Mesendoderm (in vitro differentiated cells): ENCODE measurements at places on chromosomes 1 and 21.

DNA sequence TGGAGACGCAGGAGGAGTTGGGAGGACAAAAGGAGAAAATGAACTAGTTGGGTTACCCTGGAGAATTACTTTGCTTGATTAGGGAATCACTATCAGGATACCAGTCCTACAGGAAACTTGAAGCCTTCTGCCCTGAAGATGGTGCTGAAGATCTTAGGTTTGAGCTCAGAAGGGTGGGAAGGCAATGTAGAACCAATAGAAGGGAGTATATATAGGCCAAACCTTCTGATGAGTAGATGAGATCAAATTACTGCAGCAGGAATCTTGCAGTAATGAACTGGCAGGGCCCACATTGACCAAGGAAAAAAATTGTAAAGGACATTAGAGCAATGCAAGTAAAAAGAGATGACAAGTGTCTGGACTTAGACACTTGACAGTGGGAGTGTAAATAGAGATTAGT is 116.3 kb upstream of the CACYBP start:
- DNase-seq: peak; percentile 95

- DNase-seq: peak; percentile 79
Observed at GRCh38 chr1:35568975-35569395, 4.1 kb upstream of the TFAP2E start.

DNA sequence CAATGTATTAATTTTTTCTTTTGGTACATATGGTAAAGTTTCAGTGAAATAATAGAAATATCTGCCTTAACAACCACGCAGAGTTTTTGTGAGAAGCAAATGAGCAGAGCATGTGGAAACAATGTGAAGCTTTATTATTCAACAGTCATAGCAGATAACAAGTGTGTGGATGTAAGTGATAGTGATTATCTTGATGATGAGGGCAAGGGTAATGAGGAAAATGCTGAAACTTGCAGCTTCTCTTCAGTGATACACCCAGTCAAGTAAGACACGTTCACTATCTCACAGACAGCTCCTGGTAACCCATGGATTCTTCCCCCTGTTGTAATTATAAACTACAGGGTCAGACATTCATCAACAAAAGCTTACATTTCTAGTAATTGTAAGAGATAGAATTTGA is 14.6 kb upstream of the OR2L5 start:
- no peak for DNase-seq

DNA sequence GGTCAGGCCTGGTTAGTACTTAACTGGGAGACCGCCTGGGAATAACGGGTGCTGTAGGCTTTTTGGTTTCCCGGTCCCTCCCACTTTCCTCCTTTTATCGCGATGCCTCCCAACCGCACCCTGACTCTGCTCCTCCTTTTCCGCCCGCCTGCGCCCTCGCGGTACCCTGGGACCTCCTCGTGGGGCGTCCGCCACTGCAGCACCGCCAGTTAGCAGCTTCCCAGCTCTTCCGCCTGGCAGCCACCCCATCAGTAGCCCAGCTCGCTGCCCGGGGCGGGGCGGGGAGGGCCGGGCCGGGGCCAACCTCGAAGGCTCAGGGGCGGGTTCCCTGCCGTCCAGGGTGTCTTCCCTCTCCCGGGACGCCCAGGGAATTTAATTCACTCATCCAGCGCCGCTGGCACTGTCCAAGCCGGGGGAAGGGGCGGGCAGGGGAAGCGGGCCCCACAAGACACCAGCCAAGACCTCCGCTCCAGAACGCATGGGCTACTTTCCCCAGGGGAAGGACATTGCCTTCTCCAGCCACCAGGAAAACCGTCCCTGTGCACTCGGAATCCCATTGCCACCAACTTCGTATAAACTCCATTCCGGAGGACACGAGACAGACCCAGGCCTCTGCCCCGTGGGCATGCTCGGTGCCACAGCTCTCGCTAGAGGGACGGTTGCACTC is 2.0 kb upstream of the ZNF678 start:
- DNase-seq: no peak

DNA sequence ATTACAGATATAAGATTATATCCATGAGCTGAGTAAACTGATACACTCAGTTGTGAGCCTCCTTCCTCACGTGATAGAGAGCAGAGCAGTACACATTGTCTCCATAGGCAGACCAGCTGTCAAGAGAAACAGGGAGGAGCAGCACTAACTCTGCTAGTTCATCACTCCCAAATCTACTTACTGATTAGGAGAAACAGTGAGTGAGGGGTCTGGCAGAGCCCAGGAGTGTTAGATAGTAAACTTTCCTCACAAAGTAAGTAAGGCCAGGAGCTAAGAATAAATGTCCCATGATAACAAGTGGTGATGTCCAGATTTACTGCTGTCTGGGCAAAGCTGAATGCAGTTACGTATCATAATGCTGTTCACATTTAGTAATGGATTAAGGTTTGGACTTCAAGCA is 168.6 kb upstream of the KCNK2 start:
- peak; percentile 68 for DNase-seq

DNA sequence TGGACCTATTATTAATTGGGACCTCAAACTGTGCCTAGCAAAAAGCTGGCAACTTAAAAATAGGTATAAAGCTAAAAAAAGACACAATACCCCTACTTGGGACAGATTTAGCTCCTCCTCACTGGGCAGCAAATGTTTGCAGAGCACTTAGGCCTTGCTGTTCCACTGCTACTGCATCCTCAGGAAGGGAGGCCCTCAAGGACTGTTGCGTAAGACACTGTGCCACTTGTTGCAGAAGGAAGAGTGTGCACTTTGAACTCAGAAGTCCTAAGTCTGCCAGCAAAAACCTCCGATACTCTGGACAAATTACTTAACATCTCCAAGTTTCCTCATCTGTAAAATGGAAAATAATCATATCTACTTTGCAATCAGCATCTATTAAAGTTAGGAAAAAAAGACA is 322.9 kb downstream of the BARHL2 start:
- DNase-seq: no peak

DNA sequence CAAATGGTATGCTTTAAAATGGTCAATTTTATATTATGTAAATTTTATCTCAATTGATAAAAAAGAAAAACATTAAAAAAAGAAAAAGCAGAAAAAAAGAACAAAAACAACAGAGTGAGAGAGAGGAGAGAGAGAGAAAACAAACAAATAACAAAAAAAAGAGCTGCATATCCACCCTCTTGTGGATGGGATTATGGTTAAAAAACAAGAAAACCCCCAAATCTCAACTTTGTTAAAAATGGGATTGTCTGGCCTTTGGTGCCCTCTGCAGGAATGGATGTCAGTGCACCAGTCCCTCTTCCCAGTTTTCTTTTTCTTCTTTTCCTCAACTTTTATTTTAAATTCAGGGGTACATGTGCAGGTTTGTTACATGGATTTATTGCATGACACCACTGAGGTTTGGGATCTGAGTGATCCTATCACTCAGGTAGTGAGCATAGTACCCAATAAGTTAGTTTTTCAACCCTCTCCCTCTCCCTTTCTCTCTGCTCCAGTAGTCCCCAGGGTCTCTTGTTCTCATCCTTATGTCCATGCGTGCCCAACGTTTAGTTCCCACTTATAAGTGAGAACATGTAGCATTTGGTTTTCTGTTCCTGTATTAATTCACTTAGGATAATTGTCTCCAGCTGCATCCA is 28.1 kb downstream of the RNF187 start:
- DNase-seq: peak; percentile 60

DNA sequence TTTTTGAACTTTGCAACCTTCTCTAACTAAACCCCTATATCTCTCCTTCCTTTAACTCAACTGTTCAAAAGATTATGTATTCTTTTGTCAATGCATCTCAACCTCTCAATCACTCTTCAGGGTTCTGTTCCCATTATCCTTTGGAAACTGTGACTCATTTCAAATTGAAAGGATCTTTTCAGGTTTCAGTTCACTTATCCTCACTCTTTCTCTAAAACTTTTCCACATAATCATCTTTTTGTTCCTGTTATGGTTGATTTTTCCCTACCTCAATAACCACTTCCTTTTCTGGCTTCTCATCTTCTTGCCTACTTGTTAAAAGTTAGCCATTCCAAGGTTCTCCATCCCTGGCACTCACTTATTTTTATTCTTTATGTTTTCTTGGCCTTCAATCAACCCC is 56.2 kb upstream of the NUF2 start:
- DNase-seq: no peak

GRCh38 chr1:18481190-18481920 is 625 bp downstream of the KLHDC7A start:
- no peak for DNase-seq

- DNase-seq: no peak
Observed at GRCh38 chr1:30325999-30326398, 397.4 kb downstream of the MATN1 start.

DNA sequence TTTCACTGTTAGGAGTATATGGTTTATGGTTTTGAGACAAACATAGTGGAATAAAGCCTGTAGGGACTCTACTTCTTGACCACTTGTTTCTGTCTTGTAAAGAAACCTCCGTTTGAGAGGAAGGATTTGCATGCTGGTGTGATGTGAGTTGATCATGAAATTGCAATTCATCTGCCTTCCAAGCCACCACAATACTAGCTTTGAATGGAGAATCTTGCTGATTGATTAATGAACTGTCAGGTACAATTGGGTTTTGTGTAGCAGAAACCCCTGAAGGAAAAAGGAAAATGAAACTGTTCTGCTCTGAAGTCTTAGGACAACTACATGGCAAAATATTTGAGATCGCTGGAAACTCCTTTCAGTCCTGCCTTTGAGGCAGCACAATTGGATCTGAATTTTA is 90.7 kb downstream of the VPS13D start:
- DNase-seq: no peak

GRCh38 chr1:55171694-55172093 is 43.5 kb downstream of the USP24 start:
- no peak for DNase-seq

DNA sequence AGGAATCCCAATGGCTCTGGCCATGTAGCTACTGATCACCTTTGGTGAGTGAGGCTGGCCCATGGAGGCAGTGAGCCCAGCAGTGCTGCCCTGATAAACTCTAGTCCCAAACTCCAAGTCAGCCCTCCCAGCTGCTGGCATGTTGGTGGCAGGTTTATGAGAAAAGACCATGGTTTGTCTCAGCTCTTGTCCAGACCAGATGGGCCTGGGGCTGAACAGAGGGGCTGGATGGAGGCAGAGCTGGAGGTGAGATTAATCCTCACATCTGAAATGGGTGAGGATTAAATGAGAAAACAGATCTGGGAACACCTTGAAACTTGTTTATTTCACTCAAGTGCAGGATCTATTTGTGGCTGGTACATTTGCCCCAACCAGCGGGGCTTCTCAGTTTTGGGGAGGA is 3.2 kb downstream of the TMEM269 start:
- DNase-seq: no peak

- DNase-seq: peak; percentile 82
Observed at GRCh38 chr1:110390692-110391245, at the start of gene SLC16A4. TSS of gene SLC16A4 (minus strand) at chr1:110391026. CDS start at chr1:110389323, 1,703 bp downstream.

DNA sequence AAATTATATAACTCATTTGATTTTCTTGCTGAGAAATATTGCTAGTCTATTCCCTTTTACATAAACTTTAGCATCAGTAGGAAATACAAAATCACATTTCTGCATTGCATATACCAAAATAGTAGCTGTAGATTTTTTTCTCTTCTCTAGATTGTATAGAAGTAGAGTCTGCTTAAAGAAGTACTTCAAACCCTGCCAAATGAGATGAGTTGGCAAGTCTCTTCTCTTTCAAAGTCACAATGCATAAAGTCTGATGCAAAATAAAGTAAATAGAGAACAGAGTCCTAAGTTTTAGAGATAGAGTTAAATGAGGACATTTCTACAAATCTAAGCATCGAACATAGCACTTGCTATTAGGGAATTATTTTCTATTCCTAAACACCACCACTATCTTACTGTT is 6.4 kb downstream of the PLPPR4 start:
- DNase-seq: no peak

DNA sequence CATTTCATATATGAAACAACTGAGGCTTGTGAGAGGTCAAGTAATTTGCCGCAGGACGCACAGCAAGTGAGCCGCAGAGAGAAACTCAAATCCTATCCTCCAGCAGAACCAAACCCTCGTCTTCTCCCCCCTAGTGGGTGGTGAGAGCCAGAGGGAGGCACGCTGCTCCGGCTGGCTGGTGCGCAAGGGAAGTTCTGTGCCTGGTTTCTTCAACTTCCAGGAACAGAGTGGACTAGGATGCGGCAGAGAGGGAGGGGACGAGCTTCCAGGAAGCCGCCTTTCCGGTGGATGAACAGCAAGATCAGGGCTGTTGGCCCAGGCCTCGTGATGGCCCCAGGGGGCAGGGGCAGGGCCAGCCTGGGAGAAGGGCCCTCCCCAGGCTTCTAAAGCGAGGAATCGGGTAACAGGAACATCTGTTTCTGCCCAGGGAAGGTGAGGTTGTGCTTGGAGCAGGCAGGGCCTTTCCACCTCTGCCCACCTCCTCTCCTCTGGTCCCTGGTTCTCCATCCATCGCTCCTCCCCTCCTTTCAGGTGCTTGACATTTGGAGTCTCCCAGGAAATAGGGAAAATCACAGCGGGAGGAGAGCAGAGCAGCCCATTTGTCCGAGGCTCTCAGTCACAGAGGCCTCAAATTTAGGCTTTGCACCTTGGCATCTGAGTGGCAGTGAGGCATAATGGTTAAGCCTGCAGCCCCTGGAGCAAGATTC is 16.8 kb upstream of the PDIK1L start:
- DNase-seq: peak; percentile 96

GRCh38 chr1:85933961-85934360 is 222.6 kb downstream of the COL24A1 start:
- no peak for DNase-seq

DNA sequence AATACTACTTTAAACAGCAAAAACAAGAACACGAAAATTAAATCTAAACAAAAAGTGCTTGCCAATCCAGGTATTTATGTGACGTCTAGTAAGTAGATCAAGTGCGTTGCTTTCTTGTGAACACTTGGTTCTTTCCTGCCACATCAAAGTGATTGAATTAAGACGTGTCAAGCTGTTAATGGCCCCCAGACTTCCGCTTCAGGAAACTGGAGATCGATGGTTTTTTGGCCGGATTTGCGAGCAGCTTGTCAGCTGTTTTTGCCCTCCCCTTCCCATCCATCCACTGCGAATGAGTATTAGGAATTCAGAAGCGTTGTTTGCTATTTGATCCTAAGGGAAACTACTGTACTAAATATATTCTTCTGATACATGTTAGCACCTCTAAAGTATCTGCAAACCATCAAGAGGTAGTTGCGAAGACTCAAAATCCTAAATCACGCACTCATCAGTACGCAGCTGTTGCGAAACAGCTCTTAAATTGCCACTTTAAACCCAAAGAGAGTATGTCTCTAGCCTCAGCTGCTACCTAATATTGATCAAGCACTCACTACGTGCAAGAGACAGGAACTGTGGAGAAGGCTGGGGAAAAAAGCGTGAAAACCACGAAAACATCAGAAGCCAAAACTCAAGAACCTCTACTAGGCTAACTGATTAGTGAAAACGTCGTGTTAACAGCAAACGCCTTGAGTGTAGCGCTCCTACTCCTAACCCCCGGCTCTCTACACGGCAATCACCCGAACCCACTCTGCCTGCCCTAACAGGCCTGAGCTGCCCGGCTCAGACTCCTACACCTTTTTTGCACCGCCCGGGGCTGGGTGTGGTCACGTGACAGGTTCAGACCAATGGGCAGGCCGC is 473 bp upstream of the BRDT start:
- peak; percentile 36 for DNase-seq

- DNase-seq: peak; percentile 78
Observed at GRCh38 chr1:58768971-58769808, 14.7 kb downstream of the JUN start.
